ENCODE measurements at places on chromosomes 11 and 22. TPM values are rescaled to one million over a fixed set of nuclear protein-coding genes. Genes with fewer than 3 reads are reported as not detected.

GRCh38 chr22:44604991-44605390, 97.0 kb upstream of the PRR5 start:
- no peak for DNase-seq

ADAMTS15 gene
- total RNA-seq, result 2.4 TPM

INPP5J gene
- 3.0 TPM for total RNA-seq

GRCh38 chr11:133985981-133986944, 29.5 kb upstream of the IGSF9B start:
- DNase-seq, result no peak

DNA sequence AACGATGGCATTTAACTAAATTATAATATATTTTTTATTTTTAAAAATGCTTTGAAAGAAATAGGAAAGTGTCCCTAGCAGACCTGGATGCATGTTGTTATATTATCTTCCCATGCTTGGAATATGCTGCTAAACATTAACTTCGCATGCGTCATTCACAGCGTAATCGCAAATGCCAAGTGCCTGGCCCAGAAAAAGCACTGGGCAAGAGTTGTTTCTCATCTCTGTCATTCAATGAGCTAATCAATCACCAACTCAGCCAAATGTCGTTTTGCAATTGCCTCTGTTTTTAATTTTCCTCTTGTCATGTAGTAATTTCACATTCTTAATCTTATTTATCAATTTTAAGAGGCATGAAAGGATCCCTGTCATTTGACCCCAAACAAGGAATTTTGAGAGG, 1421.9 kb downstream of the BRD1 start:
- DNase-seq, result no peak

IL18 gene
- total RNA-seq, result 31.3 TPM

DNA sequence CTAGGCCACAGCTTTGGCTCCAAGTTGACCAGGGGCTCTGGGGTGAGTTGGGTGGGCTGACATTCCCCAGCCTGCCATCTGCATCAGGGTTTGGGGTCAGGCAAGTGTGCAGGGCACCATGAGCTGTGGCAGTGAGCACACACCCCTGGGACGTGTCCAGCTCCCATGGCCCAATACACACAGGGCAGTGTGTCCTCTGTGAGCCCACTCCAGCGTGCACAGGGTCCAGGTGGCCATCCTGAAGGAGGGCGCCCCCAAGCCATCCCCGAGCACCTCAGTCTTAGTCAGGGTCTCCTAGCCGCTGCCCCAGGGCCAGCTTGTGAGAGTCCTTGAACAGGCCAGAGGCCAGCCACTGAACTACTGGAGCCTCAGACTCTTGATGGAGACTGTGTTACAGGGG, 1.2 kb upstream of the FGF3 start:
- no peak for DNase-seq

TMEM191C gene
- 3.8 TPM for total RNA-seq

GRCh38 chr11:122765487-122766131, 72.7 kb upstream of the CRTAM start:
- DNase-seq, result peak; percentile 25

SLC22A6 gene
- not detected for total RNA-seq

- DNase-seq, result no peak
Measured at GRCh38 chr22:39299829-39300178, 19.6 kb downstream of the RPL3 start.

- no peak for DNase-seq
Measured at GRCh38 chr22:49755631-49756001, 72.1 kb downstream of the BRD1 start.

DNA sequence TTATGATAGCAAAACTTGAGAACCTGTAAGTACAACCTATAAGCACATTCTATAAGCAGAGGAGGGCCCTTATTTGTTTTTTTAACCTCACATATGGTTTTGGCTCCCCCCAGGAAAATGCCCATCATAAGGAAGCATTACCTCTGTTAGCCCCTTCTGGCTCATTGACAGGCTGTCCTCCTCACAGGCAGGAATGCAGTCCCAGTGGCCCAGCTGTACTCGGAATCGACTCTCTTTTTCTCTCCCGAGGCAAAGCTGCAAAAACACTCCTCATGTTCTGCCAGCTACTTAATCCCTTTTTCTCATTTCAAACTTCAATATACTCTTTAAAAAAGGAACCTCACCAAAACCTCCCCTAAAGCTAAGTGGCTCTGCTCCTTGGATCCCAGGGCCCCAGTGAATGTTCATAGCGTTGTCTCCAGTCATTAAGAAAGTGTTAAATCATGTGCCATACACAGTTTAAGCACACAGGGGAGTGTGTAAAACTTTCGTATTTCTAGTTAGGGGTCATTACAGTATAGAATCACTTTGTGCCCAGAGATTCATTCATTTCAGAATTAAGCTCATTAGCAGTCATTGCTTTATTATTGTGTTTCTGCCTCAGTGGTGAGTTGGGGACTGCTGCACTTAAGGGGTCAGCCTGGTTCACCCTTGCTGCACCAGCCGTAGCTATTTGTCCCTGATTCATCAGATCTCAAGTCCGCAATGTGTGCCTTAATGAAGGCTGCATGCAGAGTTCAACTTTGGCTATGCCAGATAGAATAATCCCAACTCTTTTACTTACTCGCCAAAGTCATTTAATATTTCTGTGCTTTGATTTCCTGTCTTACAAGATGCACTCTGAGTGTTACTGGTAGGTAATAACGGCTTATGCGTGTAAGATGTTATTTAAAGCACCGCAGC, 57.6 kb downstream of the JRKL start:
- DNase-seq, result no peak

DNA sequence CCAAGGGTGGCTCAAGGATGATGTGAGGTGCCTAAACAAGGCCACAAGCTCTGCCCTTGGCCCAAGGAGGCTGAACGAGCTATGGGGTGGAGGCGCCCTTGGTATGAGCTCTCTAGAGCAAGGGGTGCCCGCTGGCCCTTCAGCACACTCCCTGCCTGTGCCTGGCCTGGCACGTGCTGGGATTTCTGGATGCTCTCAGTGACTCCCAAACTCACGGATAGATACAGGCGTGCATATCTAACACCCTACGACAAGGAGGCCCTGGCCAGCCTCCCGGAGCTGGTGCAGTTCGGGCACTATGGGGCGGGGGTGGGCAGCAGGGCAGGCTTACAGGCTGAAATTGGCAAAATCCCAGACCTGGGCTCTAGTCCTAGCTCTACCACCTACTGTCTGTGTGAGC, 30.6 kb downstream of the SCUBE1 start:
- no peak for DNase-seq

- DNase-seq, result no peak
Measured at GRCh38 chr11:99257131-99257530, 236.4 kb downstream of the CNTN5 start.

SYT9 gene
- total RNA-seq, result 0.46 TPM

- DNase-seq, result no peak
Measured at GRCh38 chr22:23579870-23580575, at the start of gene IGLL1. TSS of gene IGLL1 (minus strand) at chr22:23580290. CDS start at chr22:23580190, 100 bp downstream.

DNA sequence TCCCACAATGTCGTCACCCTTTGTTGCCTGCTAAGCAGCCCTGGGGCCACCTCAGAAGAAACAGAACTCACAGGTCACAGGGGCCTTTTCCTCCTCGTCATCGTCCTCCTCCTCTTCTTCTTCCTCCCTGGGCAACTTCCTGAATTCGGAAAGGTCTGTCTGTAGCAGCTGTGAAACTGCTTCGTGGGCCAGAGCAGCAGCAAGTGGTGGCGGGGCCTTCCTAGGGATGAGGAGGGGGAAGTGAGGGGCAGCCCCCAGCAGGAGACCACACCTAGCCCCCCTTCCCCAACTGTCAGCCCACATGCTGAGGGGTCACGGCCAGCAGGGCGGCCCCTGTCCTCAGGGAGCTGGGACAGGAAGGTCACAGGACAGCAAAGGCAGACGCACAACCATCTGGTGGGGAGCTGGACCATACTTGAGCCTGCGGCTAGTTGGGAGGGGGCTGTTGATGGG, 13.2 kb downstream of the PPM1F start:
- no peak for DNase-seq

AGBL2 gene
- total RNA-seq, result 0.06 TPM

DNA sequence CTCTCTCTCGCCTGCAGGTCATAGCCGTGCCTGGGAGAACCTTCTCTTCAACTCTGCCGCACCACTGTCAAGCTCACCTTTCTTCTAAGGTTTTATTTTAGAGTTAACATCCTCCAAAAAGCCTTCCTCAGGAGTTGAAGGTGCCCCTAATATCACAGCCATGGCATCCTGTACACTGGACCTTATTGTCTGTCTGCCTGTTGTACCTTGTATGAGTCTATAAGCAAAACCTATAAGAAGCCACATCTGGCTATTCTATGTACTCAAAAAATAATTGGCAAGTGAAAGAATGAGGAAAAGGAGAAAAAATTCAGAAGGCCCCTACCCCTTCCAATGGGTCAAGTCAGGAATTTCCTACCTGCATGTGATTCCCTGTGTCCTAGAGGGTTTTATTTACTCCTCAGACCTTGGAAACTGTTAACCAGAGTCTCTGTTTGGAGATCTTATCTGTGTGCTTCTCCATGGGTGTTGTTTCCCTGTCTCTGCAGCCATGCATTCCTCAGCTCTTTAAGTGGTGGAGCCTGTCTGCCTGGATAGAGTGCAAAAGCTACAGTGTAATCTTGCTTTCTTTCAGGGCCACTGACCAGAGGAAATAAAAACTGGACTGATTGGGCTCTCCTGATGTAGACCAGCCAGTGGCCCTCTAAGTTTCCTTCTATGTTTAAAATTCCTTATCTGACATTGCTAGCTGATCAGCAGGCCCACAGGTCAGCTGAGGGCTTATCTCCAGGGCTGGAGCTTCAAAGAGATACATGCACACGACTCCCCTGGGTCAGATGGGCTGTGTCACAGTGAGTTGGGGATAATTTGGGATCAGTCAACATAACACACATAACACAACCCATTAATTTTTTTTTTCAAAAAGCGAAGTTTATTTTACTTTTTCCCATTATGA, 37.6 kb upstream of the TMEM135 start:
- no peak for DNase-seq

- DNase-seq, result no peak
Measured at GRCh38 chr11:20355221-20356219, 8.0 kb upstream of the HTATIP2 start.

- no peak for DNase-seq
Measured at GRCh38 chr11:124586238-124586860, 16.6 kb downstream of the OR8A1 start.

- DNase-seq, result no peak
Measured at GRCh38 chr11:19790831-19791552, 78.4 kb downstream of the NAV2 start.

DNA sequence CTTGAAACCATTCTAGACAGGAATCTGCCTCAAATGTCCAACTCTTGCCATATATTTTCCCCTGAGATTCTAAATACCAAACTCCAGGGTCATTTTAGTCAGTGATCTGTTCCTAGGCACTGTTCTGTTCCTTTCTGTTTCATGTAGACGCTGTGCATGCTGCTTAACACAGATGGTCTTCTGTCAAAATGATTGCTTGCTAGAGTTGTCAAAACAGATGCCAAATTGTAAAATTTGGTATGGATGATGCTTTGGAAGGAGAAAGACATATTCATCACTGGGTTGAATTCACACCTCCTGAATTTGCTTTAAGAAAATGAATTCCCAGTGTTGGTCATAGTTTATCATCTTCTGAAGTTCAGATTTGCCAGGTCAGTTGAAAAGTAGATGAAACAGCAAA, 425.9 kb downstream of the ETS1 start:
- no peak for DNase-seq

- DNase-seq, result no peak
Measured at GRCh38 chr11:16912692-16913111, 101.5 kb downstream of the PLEKHA7 start.

GRCh38 chr11:128614026-128614425, 26.7 kb upstream of the ETS1 start:
- DNase-seq, result no peak

CYTH4 gene
- total RNA-seq, result 0.07 TPM

DNA sequence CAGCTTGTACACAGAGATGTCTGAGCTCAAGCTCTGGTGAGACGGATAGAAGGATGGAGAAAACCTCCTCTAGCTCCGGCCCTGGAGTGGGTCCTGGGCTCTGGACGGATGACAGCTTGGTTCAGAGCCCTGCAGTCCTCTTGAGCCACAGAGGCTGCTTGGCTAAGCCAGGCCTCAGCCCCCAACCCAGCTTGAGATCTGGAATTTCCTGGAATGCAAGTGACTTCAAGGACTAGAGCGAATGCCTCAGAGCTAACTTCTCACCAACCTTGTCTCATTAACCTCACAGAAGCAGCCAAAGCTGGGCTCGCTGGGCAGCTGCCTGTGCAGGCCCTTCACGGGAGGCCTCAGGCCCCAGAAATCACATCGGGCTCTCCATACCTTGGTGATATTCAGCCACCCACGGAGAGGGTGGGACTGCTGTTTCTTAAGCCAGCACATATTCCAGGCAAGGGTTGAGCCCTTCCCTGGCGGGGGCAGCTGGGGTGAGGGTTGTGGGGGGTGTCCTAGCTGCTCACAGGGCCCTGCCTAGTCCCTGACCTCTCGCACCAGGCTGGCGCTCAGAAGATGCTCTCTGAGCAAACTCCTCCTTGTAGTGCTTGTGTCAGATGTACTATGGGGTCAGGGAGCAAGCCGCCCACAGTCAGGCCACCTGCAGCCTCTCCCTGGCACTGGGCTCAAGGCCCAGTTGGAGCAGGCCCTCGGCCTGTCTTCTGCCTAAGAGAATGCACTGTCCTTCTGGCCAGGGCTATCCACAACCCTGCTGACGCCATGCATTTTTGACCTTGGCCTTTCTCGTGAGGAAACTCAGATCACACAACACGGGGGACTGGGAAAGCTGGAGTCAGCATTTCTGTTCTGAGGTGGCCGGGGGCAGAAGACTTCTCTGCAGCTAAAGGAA, 73.6 kb upstream of the TTLL12 start:
- DNase-seq, result no peak

GPR83 gene
- 0.12 TPM for total RNA-seq

DNA sequence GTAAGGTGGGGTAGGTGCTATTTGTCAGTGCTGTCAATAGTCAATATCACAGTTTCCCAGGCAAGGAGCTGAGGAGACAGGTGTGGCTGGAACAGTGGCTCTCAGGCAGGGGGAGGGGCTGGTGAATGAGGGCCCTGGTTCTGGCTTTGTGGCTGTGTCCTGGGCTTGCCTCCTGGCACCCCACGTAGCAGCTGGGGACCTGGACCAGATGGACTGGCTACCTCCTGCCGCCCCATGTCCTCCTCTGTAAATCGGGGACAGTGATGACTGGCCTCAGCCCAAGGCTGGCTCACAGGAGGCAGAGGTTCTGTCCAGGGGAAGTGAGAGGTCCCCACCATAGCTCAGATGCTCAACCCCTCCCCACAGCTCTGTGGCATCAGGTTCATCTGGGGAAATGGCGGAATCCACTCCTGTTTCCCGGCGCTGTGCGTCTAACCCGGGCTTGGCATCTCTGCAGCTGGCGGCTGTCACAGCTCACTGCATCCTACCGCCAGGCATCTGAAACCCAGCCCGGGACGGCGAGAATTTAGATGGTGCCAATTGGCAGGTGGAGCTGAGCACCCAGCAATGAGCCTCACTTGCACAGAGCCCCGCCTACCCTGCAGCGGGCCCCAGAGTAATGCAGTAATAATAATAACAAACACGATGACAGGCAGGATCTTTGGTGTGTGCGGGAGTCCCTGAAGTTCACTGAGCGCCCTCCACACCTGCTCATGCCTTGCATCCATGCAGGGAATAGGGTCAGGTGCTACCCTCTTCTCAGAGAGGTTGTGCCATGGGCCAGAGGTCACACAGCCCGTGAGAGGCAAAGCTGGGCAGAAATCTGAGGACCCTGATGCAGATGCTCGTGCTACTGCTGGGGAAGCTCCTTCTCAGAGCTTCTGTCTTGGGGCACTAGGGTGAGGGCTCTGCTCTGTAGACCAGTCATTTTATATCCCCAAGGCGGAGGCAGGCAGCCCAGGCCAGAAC, 27.8 kb upstream of the SHISAL1 start:
- DNase-seq, result no peak

- no peak for DNase-seq
Measured at GRCh38 chr11:122793515-122793914, 44.8 kb upstream of the CRTAM start.

TRIM49D1 gene
- total RNA-seq, result not detected

All from epithelial cell of proximal tubule (primary cell).